ENCODE measurements at places on chromosomes 6 and 20.

GRCh38 chr6:113457751-113458150 is 399.4 kb upstream of the MARCKS start:
- no peak for DNase-seq

DNA sequence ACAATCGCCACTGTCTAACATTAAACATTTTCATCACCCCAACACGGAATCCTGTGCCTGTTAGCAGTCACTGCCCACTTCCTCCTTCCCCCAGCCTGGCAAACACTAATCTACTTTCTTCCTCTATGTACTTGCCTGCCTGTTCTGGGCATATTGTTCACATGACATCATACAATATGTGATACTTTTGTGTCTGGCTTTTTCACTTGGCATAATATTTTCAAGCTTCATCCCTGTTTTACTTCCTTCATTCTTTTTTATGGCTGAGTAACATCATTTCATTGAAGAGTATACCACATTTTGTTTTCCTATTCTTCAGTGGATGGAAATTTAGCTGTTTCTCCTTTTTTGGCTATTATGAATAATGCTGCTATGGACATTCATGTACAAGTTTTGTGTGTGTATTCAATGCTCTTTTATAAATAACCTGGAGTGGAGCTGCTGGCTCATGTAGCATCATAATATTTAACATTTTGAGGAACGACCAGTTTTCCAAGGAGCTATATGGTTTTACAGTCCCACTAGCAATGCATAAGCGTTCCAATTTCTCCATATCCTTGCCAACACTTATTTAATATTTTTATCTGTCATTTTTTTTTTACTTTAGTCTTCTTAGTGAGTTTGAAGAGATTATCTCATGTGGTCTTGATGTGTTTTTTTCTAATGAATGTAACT is 360.1 kb downstream of the HDGFL1 start:
- DNase-seq: no peak

GRCh38 chr20:44692932-44693480 is 22.2 kb upstream of the CCN5 start:
- no peak for DNase-seq

DNA sequence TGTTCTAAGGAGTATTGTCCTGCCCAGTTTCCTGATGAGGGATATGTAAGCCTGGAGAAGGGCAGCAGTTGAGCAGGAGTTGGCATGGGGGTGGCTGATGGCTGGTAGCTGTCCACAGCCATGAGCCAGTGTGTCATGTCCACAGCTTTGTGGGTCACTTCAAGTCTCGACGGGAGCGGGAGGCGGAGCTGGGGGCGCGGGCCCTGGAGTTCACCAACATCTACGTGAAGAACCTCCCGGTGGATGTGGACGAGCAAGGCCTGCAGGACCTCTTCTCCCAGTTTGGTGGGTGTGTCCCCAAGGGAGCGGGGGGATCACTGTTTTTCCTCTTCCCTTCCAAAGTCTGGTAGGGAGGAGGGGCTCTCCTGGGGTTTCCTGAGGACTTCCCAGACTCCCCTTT is 8.9 kb downstream of the PABPC1L start:
- no peak for DNase-seq

DNA sequence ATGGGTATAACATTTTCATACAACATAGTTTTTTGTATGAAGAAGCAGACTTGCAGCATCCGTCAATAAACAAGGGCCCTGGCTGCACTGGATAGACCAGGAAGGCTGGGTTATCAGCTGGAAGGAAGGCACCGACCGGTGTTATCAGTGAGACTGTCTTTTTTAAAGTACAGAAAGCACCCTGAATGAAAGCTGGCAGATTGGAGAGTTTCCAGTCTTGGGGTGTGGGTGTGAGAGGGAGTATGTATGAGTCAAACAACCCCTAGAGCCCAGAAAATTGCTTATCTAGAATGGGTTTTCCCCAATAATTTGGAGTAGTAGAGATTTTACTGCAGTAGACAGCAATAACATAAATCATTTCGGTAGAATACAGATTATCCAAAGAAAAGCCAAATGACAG is 42.4 kb downstream of the TXLNB start:
- DNase-seq: peak; percentile 61

- DNase-seq: no peak
These were observed 48.8 kb downstream of the DSTN start for GRCh38 chr20:17618673-17619013.

DNA sequence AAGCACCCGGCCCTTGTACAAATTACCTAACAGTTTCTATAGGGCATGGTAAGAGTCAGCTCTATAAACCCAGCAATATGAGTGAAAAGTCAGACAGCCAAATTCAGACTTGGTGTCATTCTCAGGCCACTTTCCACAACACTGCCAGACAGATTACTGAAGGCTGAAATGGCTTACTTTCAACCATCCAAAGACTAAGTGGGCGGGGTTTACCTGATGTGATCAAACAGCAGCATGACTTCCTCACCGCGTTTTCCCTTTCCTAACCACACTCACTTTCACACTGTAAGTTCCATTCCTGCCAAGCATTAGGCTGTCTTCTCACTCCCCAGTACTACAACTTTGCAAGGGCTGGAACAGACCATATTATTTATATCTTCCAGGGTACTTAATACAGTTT is 85.9 kb downstream of the SMLR1 start:
- DNase-seq: no peak

GRCh38 chr6:167559675-167560479 is 235.0 kb downstream of the TTLL2 start:
- DNase-seq: no peak

DNA sequence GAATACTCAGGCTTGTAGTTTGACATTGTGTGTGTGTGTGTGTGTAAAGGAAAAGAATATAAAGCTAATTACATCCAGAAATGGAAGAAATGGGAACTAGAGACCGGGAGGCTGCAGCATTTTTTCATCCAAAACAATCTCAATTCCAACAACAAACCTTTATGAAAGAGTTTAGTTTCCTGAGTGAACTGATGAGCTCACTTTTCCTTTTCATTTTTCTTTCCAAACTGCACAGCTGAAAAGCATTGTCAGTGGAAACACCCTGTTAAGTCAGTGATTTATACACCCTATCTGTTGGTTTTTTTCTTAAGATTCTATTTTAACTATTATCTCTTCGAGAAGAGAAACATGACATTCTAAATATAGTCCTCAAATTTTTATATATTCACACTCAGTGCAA is 130.9 kb downstream of the RFPL4B start:
- no peak for DNase-seq

GRCh38 chr20:38144974-38145728 is 19.9 kb downstream of the TGM2 start:
- DNase-seq: no peak
